ENCODE measurements at places on chromosomes 11 and 22. TPM values are rescaled to one million over a fixed set of nuclear protein-coding genes. Genes with fewer than 3 reads are reported as not detected.

DNA sequence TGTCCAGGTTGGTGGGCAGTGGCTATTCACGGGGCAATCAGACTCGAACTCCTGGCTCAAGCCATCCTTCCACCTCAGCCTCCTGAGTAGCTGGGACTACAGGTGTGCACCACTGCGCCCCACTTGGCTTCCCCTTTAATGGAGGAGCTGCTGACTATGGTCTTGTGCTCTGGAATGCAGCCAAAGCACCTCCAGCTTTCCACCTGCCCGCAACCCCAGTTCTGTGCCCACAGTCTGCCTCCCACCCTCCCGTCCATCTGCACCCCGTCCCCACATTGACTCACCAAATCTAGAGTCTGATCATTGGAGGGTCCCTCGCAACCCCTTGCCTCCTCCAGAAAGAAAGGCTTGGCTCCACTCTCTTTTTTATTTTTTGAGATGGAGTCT, 41.0 kb downstream of the KCNJ4 start:
- DNase-seq: no peak

DNA sequence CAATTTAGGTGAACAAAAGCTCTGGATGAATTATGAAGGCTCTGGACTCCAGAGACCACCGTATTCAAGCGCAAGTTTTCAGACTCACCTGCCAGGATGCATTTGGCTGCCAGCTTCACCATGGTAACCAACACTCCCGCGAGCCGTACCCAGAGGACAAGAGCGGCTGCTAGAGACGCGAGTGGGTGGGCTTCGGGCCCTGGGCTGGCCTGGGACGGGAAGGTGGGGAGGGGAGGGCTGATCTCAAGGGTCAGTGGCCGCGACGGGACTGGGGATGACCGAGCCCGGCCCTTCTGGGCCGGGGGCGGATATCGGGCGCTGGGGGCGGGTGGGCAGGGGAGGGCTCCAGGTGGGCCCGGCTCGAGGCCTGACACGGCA, 344 bp downstream of the IFT27 start:
- DNase-seq: no peak

Gene GLB1L2
- total RNA-seq: 0.21 TPM

DNA sequence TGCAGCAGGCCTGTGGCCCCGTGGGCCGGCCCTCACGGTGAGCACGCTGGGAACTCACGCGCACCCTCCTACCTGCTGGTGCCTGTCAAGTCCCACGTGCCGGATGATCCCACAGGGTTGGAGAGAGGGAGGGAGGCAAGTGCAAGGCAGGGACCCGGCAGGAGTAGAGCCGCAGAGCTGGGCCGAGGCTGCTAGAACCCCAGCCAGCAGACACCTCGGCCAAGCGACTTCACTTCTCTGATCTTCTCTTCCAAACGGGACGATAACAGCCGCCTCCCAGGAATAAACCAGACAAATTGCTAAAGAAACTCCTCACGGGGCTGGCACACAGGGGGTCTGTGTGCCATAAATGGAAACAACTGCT, 1232.8 kb downstream of the TBC1D22A start:
- DNase-seq: no peak

Gene AGBL2
- total RNA-seq: 0.18 TPM

DNA sequence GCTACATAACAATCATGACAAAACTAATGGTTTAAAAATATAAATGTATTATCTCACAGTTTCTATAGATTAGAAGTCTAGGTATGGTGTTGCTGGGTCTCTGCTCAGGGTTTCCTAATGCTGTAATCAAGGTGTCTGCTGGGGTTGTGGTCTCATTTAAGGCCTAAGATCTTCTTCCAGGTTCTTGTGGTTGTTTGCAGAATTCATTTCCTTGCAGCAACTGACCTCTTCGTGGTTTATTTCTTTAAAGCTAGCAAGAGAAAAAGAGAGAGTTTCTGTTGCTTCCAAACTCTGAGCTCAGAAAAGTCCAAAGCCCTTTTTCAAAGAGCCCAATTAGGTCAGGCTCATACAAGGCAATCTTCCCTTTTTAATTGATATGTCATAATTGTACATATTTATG, 452.7 kb upstream of the CCDC179 start:
- no peak for DNase-seq

GRCh38 chr11:107840129-107840484, 18.5 kb downstream of the SLC35F2 start:
- DNase-seq: no peak

DNA sequence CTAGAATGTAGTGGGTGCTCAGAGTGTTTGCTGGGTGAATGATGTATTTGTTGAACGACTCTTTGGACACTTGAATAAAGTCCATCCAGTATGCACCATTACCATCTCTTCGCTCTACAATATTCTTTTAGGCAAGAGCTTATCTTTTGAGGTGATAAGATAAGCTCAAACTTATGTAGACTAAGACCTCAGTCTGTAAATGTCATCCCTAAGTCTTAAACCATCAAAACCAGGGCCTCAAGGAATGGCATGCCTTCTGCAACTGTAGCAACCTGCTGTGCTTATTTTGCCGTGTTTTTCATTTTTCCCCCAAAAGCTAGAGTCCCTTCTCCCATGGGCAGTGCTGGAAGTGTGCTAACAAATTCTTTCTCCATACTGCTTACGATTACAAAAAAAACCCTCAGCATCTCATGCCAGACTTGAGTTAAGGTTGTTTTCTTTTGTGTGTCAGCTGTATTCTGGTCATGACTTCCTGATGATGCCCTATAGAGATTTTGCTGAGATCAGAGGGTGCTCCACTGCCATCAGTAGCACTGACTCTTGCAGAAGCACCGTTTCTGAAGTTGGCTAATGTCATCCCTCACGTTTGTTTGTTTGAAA, 27.8 kb downstream of the LIMK2 start:
- no peak for DNase-seq

Gene LDHA
- total RNA-seq: 699 TPM
